ENCODE measurements at places on chromosomes 12 and 14. TPM values are rescaled to one million over a fixed set of nuclear protein-coding genes. Genes with fewer than 3 reads are reported as not detected.

The RPL10L gene
- not detected for total RNA-seq

The EPYC gene
- not detected for total RNA-seq

The FIGNL2 gene
- total RNA-seq, result not detected

DNA sequence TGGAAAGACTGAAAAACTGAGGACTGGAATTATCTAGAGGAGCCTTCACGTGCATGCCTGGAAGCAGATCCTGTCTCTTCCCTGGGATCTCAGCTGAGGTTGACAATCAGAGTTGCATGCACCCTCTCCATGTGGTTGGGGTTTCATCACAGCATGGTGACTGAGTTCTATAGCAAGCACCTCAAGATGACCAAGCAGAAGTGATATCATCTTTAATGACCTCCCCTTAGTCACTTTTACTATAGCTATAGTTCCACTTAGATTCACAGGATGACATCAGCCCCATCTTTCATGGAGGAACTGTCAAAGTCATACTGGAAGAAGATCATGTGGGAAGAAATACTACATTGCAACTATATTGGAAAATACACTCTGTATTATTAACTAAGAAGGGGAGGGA is 105.8 kb upstream of the ATXN7L3B start:
- H3K4me3 ChIP-seq, result no peak overlapping the region
- DNase-seq, result no peak
- H3K36me3 ChIP-seq, result no peaks in the 10 kb centered on the region
- H3K4me1 ChIP-seq, result no peaks in the 10 kb centered on the region

- peak overlapping the region; percentile 97 for H3K27ac ChIP-seq
- peaks cover 4% of the 10 kb centered on the region for H3K4me1 ChIP-seq
- no peaks in the 10 kb centered on the region for H3K36me3 ChIP-seq
- no peaks in the 10 kb centered on the region for H3K27me3 ChIP-seq
Measured at GRCh38 chr12:58920961-58921861, 907 bp upstream of the LRIG3 start.

DNA sequence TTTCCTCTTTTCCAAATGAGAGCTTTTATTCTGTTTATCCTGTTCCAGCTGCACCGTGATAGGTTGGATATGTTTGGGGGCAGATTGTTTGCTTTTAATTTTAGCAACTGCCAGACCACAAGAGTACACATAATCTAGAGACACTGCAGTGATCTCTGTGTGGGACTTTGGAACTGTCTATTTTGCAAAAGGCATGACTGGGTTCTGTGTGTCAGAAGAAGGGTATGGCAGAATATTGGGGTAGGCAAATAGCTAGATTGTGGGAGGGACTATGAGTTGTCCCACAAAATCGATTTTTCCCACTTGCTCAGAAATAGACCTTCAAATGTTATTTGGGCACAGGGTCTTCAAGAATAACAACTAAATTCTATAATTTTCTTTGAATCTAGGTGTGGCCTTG is 275.9 kb upstream of the KITLG start:
- no peaks in the 10 kb centered on the region for H3K36me3 ChIP-seq
- DNase-seq, result no peak
- H3K27me3 ChIP-seq, result no peaks in the 10 kb centered on the region
- no peak overlapping the region for H3K4me3 ChIP-seq
- no peak overlapping the region for H3K27ac ChIP-seq

Measured in uterus (tissue), 4 donors.